ENCODE measurements at places on chromosomes 5 and 9.

GRCh38 chr5:153654504-153655200, 164.2 kb downstream of the GRIA1 start:
- DNase-seq, result no peak

GRCh38 chr5:11507156-11507910, 396.9 kb downstream of the CTNND2 start:
- no peak for DNase-seq

DNA sequence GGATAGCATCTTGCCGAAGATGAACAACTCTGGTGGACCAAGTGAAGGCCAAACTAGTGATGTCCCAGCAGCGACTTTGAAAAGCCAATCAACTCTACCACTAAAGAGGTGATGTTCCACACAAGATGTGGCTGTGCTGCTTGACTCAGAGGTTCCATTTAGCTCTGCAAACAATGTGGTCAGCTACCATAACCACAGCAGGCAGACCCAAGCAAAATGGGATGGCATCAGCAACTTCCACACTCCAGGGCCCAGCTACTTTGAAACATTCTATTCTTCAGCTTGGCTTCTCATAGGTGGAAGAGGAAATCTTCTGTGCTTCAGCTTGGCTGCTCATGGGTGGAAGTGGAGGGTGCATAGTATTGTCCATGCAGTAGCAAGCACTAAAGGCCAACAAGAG, 70.5 kb downstream of the IRX2 start:
- DNase-seq, result no peak

DNA sequence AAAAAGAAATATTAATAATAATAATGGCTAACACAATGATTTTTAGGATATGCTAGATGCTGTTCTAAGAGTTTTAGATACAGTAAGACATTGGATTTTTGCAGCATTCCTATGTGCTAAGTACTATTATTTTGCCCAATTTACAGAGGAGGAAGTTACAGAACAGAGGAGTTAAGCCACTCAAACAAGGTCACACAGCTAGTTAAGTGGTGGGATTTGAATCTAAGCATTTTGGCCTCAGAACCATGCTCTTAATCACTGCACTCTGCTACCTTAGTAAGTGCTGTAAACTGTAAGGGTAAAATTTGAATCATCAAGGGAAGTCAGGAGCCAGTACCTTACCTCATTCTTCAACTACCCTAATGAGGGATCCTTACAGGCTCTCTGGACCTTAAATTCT, 25.4 kb downstream of the RPS23 start:
- DNase-seq, result no peak

GRCh38 chr5:173772384-173773059, 115.6 kb upstream of the CPEB4 start:
- no peak for DNase-seq

Data from stimulated activated CD4-positive, alpha-beta T cell treated with anti-CD3 and anti-CD28 coated beads, Interleukin-1b, Interleukin-23, amount 100 ng/mL, for 1 hour (primary cell).